Putamen (tissue), 1 donor: ENCODE measurements at places on chromosomes 12 and 14.
A peak's percentile ranks its signal among the peaks of the same experiment; 100 is the strongest.

DNA sequence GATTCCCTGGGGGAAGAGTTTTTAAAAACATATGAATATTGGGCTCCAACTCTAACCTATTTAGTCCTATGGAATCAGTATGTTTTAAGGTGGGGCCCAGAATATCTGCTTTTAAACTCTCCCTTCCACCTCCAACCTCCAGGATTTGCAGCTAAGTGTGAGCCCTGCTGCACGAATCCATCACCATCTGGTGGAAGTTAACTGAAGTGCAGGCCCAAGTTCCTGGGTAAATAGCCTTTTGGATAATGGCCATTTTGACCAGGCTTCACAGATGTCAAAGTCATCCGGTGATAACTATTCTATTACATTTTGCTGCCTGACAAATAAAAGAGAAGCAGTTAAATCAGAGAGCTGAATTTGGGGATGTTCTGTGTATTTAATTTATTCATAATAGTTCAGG is 58.1 kb upstream of the RMST start:
- peak; percentile 16 for DNase-seq

- DNase-seq: no peak
Observed at GRCh38 chr14:97196336-97196735, 399.2 kb downstream of the VRK1 start.

DNA sequence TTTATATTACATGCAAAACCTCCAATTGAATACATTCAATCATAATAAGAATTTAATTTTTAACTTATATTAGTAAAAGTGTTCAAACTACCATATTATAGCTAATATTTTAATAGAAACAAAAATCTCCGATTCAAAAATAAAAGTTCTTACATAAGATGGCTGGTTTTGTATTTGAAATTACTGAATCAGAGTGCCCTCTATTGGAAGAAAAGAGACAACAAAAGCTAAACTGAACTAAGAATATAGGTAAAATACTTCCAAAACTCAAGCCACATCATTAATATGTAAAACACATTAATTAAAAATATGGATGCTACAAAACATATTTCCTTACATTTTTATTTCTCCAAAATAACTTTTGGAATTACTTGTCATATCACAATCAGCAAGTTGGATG is 120.3 kb downstream of the GARIN6 start:
- peak; percentile 27 for DNase-seq

DNA sequence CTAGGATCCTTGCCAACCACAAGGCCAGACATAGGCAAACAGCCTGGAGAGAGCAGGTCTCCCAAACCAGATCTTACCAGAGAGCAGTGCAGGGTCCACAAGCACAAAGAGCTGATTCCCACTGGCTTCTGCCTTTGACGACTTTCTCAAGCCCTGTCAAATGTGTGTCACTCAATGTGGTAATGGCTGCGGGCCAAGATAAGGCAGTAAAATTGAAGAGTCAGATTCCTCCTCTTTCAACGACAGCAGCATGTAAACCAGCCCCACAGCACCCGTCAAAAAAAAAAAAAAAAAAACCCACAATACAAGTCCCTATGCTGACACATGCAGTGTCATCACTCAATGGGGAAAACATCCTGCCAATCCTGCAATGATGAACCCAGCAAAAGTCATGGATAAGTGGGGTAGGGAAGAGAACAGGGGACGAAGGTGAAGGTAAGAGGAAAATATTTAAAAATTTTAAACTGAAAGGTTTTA is at the start of gene STON2:
Gene STON2, minus strand, starts transcription at position 123 of the 477 bp plus-strand sequence. CDS start 1,942 bp downstream, outside the sequence.
- DNase-seq: no peak

DNA sequence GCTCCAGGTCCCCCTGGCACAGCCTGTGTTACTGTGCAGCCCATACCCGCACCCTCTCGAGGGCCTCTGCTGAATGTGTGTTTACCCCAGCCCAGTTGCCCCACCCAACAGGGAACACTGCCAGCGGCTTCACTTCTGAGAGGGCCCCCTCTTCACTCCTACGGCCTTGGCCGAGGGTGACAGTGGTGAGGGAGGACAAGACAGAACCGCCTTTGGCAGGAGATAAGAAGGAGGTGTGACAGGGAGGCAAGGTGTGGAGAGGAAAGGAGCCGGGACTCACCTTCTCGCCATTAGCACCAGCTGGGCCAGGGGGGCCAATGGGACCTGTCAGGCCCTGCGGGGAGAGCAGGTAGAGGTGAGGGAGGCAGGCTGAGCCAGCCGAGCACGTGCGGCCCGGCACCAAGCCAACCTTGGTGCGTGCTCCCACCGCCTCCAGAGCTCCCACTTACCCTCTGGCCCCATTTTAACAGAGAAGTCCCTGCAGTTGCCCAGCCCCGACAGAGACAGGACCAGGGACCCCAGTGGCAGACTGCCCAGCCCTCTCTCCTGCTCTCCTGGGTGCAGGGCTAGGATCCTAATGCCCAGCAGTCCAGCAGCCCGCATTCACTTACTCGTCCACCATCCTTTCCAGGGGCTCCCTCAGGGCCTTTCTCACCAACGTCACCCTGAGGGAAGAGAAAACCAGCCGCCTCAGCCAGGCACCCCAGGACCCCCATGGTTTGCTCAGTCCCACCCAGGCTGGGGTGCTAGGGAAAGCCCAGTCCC is 18.3 kb downstream of the TMEM106C start:
- no peak for DNase-seq

DNA sequence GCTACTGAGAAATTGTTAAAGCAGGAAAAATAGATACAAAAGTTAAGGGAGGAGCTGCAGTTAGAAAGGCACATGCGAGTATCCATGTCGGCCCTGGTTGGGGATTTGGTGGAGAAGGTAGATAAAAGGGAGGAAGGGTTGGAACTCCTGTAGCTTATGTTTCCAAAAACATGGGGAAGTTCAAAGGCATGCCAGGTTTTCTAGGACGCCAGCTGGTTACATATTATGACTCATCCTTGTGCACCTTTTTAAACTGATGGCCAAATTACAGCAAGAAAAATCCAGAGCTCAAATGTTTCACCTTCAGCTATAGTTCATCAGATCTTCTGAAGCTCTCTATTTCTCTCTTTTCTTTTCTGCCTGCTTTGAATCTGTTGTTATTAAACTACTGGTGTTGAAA is 13.2 kb upstream of the MAP4K5 start:
- DNase-seq: no peak

- DNase-seq: no peak
Observed at GRCh38 chr14:102417646-102418045, 54.9 kb downstream of the TECPR2 start.

GRCh38 chr12:29149691-29150281 is 708 bp downstream of the FAR2 start:
- DNase-seq: no peak

DNA sequence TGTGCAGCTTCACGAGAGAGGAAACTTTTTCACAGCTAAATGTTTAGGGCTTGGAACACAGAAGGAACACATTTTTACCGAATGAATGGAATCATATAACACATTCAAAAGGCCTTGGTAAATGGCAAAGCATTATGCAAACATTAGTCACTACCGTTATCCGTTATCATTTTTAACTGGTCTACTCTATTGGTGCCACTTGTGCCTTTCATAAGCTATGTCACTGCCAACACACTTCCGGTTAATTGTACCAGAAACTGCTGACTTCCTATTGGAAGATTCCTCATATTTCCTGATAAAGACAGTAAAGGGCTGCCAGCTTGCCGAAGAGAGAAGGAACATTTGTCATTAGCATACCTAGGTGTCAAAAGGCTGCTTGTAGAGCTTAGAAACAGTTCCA is 169.2 kb downstream of the APAF1 start:
- DNase-seq: no peak

DNA sequence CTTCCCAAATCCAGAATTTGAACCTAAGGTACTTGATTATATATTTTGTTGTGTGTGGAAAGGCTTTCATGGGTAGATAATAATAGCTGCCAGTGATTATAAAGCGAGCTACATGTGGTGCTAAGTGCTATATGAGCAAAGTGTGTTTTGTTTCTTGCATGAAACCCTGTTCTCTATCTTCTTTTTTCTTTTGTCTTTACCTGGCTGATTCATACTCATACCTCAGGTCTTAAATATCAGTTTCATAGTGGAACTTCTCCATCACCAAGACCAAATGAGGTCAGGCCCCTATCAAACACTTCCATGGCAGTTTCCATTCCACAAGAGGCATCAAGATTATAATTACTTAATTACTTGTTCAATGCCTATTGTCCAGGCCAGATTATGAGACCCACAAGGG is 6.9 kb downstream of the MAP3K9 start:
- DNase-seq: no peak

GRCh38 chr14:94383777-94384176 is 4.6 kb downstream of the SERPINA1 start:
- DNase-seq: no peak

GRCh38 chr12:65561798-65562382 is 262.4 kb upstream of the HMGA2 start:
- DNase-seq: no peak
